ENCODE measurements at places on chromosomes 5 and 9. TPM values are rescaled to one million over a fixed set of nuclear protein-coding genes. Genes with fewer than 3 reads are reported as not detected.

DNA sequence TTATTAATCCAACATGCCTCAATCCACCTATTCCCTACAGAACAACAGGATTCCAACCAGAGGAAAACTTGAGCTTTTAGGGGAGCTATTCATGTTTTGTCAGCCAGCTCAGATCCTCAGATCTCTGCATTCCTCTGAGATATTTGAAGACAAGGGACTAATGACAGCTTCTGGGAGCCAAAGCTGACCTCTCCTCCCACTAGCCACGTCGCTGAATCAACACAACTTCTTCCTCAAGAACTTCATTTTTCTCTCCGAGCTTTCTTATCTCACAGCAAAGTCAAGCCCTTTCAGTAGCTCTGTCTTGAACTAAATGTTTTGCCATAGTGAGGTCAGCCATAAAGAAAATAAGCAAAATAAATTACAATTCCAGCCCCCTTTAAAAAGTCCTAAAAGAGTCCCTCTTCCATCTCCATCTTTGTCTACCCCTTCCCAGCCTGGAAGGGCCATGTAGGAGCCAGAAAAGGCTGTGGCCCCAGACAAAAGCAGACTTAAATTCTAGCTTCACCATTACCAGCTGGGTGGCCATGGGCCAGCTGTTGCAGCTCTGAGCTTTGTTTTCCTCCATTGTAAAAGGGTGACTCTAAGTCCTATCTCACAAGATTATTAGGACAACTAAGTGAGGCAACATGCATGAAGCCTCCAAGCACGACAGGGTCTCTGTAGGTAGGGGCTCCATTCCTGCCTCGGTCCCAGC lies 65.0 kb downstream of the HSD17B3 start:
- no peak for DNase-seq

DNA sequence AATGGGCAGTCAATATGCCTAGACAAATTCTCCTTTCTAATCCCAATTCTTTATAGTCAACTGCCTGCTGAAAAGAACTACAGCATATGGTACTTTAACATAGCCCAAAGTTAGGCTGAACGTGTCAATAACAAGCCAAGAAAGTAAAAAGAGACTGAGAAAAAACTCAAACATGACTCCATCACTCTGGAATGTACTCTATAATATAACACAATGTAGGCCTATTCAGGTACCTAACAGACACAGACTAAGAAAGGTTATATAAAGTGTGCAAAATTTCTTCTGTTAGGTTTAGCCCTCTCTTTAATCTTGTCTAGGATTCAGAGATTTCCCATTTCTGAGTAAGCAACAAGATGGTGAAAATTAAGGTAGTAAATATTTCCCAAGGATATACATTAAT lies 209.7 kb upstream of the PRR16 start:
- DNase-seq = no peak

DNA sequence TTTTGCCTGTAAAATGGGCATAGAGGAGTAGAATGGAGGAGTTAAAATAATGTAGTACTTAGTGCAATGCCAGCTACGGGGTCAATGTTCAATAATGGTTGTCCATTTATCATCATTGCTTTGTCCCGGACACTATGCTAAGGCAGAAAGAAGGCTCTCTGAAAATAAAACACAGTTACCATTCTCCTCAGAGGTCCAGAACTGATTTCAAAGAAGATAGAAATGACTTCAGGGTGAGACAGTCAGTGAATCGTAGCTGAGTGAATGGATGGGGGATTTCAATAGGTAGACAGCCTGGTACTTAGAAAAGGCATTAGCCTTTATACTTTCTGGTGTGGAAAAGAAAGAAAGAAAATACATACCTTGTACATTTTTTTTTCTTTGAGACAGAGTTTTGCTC lies 1.2 kb upstream of the AK3 start:
- no peak for DNase-seq

GRCh38 chr5:139025651-139026050 lies 150.5 kb upstream of the LRRTM2 start:
- DNase-seq = no peak

DNA sequence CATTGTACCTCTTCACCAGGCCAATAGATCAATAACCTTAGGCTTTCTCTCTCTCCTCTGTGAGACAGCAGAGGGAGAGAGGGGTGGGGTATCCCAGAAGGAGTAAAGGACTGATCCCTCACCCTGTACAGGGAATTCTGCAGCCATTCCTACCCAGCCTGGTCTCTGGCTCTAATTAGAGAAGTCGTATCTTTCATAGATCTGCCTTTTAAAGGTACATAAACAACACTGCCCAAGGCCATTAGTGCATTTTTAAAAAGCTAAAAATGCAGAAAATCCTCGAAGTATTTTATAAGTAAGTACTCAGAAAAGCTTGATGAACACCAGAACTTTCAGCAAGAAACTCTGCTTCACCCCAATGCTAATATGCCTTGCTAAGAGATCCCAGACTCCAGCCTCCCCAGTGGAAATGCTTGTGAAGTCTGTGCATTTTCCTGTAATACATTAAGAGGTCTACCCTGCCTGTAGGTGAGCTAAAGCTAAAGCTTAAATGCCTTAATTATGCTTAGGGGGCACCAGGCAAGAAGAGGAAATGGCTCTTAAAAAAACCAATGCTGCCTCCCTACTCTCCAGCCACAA lies 200.0 kb upstream of the ANKRD55 start:
- DNase-seq = no peak

DNA sequence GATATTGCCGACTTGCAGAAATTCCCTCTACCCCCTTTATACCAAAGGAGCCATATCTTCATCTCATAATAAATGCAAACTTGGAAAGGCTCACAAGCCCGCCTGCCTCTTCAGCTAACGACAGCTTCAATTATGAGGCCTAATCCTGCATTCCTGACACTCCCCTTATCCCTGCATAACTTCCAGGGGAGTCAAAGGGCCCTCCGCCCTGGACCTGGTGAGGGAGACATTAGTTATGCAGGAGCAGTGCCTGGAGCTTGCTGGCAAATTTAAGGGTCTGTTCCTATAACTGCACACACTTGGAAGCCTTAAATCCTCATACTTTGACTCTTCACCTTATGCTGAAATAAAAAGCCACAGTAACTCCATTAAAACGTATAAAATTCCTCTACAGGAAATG lies 617.9 kb downstream of the BNC2 start:
- no peak for DNase-seq

ABO gene
- 1.5 TPM for total RNA-seq

All from Right ventricle myocardium inferior (tissue), 1 donor.